ENCODE measurements at places on chromosomes 11 and 22.
A peak's percentile ranks its signal among the peaks of the same experiment; 100 is the strongest.

- no peak for DNase-seq
Observed at GRCh38 chr11:34280945-34281872, 76.6 kb downstream of the ABTB2 start.

- peak; percentile 62 for DNase-seq
Observed at GRCh38 chr11:102446606-102447005, 6.0 kb downstream of the TMEM123 start.

DNA sequence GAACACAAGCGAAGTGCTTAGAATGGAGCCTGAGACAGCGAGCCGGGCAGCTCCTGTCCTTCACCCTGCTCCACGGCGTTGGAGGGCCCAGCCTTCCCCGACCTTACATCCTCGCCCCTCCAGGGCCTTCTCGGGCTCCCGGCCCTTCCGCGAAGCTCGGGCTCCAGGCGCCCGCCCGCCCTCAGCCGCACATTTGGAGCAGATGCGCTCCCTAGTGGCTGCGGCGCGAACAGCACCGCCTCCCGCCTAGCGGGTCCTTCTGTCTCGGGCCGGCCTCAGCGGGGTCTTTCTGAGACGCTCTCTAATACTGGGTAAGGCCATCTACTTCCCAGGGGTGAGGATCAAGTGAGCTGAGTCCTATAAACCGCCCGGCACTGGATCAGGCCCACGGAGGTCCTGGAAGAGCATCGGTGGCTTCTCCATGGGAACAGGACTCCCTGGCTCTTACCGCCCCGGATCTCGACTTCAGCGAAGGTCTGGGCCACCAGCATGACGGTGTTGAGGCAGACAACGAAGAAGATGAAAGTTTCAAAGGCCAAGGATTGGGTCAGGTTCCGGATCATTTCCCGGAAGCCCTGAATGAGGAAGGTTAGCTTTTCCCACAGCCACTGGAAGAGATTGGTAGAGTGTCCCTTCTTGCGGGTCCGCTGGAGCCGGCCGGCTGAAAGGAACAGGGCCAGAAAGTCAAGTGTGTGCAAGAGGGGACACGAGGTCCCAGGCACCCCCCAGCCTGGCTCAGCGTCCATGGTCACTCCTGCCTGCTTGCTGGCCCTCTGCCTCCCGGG is 3.7 kb downstream of the CATSPER1 start:
- peak; percentile 30 for DNase-seq

- no peak for DNase-seq
Observed at GRCh38 chr11:93504110-93505095, 38.8 kb downstream of the SMCO4 start.

GRCh38 chr11:117723277-117724024 is 73.6 kb downstream of the DSCAML1 start:
- DNase-seq, result no peak

DNA sequence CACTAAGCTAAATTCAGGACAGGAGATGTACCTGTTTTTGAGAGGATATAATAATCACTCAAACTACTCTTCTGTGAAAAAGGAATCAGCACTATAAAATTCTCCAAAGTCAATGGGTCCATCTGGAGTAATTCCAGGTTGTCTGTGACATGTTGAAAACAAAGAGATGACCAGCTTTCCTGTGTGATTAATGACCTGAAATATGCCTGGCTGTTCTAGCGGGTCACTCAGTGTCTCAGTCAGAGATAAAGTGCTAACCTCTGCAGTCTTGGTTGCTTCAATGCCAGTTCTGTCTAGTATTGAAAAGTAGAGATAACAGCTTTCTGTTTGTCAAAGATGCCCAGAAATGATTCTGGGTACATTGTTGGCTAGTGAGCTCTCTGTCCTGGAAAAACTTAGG is 722.6 kb upstream of the TENM4 start:
- DNase-seq, result no peak

DNA sequence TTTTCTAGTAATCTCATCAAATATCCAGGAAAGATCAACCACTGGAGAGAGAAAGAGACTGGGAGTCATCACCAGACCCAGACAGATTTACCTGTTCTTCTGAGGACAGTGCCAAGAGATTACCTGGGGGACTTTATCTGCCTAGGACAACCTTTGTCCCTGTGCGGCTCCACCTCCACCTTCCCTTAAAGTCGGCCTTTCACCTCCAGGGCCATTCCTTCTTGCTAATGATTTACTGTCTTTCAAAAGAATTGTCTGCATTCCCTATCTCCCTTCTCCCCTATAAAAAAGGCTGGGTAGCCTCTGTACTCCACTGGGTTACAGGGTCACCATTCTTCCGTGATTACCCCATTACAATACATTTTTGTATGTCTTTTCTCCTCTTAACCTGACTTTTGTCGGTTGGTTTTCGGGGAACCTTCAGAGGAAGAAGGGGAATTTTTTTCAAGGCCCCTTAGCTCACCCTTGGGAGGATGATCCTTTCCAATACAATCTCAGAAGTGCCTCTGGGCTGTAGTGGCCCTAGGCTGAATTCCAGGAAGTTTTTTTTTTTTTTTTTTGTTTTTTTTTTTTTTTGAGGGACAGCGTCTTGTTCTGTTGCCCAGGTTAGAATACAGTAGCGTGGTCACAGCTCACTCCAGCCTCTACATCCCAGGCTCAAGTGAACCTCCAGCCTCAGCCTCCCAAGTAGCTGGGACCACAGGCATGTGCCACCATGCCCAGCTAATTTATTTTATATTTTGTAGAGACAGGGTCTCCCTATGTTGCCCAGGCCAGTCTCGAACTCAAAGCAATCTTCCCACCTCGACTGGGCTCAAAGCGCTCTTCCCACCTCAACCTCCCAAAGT is 1.5 kb upstream of the HMOX1 start:
- DNase-seq, result no peak

- no peak for DNase-seq
Observed at GRCh38 chr11:19430754-19431398, 190.1 kb upstream of the E2F8 start.

DNA sequence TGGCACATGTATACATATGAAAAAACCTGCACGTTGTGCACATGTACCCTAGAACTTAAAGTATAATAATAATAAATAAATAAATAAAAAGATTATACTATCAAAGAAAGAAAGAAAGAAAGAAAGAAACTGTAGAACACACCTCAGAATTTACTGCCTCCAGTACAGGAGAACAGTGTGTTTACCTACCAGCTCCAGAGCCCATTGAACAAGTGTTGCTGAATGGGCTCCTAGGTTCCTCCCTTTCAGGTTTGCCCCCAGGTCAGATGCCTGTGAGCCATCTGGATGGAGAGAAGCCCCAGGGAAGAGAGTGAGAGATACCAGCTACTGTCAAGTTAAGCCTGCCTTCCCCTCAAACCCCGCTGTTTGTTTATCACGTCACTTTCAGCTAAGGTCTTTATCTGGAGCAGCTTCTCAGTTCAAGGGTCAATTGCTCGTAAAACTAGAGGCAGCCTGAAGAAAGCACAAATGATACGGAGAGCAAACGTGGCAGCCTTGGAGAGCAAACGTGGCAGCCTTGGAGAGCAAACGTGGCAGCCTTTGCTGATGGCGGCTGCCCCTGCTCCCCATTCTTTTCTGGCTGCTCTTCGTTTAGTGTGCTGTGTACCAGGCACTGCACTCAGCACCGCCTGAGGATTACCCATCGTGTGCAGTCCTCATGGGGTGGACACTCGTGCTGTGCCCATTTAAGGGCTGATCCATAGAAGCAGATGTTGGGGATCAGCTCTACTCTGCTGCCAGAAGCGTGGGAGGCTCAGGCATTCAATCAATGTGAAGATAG is 111.7 kb downstream of the ADAMTS15 start:
- no peak for DNase-seq

DNA sequence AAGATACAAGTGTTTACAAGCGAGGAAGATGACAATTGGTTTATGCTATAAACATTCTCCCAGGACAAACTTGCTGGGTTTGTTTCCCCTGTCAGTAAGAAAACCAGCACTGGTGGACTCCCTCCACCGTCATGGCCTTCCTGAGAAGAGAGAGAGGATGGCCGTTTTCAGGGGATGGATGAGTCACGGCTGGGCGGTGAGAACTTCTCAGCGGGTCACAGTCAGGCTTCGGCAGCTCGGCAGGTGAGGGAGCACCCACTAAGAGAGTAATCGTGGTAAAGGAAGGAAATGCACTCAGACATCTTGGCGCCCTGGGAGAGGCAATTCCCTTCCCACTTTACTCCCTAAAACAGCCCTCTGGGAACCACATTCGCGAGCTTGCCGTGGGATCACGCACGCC is 83.9 kb downstream of the NCAM1 start:
- no peak for DNase-seq
